ENCODE measurements at places on chromosomes 1 and 21.

GRCh38 chr1:203291201-203292096 lies 13.9 kb upstream of the BTG2 start:
- DNase-seq: no peak

DNA sequence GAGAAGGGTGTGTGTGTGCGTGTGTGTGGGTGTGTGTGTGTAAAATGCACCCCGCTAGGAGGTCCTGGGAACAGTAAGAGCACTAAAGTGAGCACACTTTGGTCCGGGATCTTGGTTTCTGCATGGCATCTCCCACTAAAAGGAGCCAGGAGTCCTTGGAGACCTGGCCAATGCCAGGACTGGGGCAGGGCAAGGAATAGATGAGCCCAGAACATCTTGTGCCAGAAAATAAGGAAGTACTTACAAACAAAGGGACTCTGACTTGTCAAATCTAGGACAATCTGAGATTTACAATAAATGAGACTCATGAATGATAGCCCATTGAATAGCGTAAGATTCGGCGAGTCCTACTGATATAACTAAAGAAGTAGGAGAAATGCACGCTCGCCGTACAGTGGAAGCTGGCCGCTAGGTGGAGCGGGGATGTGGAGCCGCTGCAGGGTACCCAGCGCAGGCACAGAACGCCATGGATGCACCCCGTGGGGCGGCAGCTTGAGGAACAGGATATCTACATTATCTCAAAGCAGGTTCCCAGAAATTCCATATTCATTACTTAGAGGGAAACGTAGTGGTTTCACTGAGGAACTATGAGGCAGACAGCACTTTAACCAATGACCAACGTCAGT lies 7.1 kb downstream of the SLC37A1 start:
- DNase-seq: no peak

GRCh38 chr1:85349224-85349623 lies 72.8 kb upstream of the BCL10 start:
- no peak for DNase-seq

GRCh38 chr1:199041173-199041914 lies 402.5 kb downstream of the PTPRC start:
- no peak for DNase-seq

DNA sequence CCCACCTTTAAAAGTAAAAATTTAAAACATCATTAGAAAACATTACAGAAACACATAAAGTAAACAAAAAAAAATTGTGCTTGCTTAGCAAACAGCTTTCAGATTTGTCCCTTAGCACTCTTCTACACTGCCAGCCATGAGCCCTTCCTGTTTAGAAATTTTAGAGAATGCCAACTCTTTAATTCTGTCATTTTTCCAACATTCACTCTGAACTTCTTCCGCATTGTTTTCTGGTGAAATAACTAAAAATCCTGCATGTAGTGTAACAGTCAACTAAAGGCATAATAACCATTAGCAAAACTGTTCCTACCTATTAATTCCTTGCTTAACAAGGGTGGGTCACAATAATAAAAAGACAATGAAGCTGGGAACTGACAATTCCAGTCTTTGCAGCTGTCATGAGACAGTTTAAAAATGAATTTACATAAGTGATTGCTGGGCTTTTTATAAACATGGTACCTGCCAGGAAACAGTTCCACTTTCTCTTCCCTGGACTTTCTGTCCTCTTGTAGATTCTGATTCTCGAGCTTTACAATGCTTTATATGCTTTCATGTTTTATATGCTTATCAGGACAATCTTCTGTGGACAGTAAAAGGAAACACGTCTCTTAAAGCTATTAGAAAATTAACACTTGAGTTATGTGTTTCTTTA lies 19.0 kb downstream of the GNG12 start:
- DNase-seq: no peak

DNA sequence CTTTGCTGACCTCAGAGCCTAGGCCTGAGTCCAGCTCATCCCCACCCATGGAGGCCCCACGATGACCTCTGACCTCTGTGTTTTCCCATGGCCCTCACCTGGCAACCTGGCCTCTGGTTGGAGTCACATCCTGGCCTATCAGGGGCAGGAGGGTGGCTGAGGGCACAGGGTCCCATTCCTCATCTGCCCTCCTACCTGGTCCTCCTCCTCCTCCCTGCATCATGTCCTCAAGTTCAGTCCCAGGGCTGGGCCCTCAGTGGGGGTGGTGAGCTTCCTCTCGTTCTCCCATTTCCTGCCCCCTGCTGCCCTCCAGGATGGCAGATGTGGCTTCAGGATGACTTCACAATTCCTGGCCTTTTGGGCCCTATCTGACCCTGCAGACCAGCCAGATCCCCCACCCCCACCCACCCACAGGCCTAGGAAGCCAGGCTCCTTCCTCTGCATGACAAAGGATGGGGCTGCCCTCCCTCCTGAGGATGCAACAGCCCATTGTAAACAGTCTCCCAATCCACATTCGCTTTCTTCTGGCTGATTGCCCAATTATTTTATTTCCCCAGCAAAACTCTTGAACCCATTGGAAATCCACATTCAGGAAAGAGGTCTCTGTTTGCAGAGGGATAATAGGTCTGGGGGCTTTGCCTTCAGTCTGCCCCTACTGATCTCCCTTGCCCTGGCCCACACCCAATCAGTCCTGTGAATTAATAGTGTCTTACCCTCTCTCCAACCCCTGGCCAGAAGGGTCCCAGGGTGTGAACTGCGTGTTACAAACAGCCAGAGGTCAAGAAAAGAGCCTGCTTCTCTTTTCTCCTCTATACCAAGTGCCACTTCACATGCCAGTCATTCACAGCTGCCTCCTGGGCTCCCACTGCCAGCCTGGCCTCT lies 10.3 kb upstream of the LEFTY1 start:
- no peak for DNase-seq

GRCh38 chr1:193111641-193112090 lies 6.5 kb upstream of the GLRX2 start:
- DNase-seq: no peak

GRCh38 chr1:212596798-212597197 lies 11.8 kb upstream of the ATF3 start:
- no peak for DNase-seq

DNA sequence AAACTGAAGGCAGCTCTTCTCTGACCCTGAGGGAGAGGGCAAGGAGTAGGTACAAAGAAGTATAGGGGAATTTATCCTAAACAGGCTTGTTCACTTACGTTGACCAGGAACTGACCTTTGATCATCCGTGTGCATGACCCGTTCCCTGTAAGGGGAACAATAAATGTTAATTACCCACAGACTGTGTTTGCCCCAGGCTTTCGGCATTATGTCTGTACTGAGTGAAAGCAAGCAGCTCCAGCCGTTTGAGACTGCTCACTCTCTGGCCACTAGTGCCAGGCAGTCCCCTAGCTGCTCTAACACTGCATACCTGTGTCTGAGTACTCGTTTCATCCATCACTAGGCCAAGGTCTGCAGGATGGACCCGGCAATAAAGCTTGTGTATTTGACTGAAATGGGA lies 1365.3 kb downstream of the NCAM2 start:
- DNase-seq: no peak

DNA sequence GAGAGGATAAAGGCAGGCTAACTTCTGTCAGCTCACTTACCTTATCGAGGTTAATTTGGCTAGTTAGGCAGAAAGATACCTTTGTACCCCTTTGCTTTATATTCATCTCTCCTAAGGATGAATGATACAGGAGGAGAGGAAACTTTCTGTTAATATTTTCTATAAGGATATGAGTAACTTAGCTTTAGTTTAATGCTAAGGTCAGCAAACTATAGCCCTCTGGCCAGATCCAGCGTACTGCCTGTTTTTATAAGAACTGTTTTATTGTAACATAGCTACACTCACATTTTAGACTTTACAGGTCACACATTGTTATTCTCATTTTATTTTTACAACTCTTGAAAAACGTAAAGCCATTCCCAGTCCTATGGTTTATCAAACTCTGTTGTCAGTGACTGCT lies 18.1 kb downstream of the DHX9 start:
- DNase-seq: no peak

DNA sequence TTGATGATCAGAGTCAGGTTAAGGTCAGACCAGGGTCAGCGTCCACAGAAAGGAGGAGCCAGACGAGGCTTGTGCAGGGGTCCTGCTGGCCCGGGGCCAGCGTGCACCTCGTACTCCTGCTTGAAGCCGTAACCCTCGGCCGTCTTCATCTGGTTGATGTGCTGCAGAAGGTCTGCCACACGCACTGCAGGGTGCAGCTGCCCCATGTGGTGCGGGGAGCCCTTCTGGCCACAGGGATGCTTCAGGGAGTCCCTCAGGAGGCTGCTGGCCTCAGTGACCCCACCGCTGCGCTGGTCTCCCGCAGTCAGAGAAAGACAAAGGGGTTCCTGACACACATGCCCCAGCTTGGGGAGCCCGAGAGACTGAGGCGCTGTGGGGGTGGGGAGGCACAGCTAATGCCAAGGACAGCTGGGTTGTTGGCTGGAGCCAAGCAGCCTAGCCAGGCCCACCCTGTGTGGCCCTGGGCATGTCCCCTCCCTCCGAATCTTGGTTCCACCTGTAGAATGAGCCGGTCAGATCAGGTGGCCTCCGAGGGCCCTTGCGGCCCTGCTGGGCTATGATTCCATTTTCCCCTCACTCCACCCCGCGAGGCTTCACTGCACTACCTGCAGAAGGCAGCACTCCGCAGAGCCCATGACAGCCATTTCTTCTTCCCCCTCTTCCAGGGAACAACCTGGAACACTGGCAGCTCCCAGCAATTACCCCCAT lies 251.9 kb downstream of the PTPRU start:
- DNase-seq: no peak

DNA sequence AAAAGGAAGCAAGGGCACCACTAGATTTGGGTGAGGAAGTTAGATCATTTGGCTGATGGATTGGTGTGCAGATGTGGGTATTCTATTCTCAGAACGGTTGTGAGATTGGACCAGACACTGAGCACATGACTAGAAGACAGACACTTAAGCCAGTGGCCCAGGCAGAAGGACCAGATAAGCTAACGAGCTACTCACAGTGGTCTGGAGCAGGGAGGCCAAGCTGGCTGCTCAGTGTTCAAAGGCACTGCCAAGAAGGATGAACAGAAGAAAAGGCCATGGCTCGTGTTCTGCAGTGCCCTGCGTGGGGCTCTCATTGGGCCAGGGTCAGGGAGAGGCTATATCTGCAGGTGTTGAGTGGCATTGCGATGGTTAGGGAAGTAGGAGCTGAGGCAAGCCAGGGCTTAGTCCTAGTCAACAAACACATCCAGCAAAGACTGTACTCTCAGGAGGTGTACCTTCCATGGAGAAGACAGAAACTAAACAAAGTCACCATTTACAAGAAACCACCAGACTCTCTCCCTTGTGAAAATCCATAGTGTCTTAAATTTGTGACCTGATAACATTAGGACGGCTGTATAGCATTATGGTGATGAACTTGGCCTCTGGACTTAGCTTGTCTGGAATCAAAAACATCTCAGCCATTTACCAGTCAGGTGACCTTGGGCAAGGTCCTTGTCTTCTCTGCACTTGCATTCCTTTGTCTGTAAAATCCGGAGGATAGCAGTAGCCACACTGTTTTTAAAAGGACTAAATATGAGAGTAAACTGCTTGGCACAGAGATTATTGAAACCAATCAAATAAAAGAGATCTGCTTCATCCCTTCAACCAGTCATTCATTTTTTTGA lies 274.5 kb downstream of the SIPA1L2 start:
- no peak for DNase-seq

DNA sequence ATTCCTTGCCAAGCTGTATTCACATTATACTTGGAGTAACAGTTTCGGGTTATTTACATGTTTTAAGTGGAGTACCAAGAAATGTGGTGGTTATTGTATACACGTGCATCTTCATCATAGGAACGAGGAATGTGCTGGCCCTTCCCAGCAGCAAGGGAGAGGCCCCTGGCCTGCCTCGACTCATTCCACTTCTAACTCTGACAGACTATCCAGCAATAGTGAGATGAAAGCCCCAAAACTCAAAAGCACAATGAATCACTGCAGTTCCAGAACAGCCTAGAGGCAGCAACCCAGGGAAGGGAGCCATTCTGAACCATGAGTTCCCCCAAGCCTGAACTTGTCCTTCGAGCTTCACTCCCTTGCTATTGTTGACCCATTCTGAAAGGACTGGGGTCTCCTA lies 23.1 kb downstream of the FAM89A start:
- DNase-seq: no peak

DNA sequence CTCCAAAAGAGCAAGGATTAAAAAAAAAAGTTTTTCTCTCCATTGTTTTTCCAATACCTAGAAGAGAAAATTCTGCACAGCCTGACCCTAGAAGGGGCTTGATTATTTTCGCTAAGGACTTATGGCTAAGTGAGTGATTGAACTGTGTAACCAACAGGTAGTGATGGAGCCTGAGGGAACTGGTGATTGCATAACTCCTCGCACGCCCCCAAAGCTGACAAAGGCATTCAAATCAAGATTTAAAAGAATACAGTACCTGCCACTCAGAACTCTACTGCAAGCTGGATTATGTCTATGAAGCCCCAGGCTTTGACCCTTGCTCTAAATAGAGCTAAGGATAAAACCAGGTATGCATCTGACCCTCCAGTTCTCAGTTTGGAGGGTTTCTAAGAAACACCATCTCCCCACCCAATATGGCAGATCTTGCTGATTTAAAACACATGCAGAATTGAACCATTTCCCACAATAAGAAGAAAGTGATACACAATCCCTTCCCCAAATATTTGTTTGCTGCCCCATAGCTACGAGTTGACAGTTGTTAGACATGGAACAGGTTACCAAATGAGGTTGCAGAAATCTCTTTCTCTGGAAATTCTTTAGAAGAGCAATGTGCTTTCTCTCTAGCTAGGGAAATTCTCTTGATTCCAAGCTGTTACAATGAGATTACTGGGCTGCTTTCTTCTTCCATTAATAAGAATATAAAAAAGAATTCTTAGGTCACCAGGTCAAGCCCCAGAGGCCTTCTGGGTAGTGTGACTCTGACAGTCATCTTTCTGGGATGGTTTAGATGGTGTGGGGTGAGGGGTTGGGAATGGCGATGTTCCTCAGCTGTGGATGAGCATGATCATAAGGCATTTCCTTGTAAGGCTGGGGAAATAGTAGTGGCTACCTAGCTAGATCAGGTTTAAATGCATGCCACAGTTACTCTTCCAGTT lies 35.1 kb downstream of the FGGY start:
- no peak for DNase-seq

GRCh38 chr1:11855430-11855829 lies 3.3 kb downstream of the NPPB start:
- DNase-seq: no peak

- DNase-seq: no peak
Measured at GRCh38 chr1:54186056-54186455, 13.8 kb downstream of the CYB5RL start.

- DNase-seq: peak; percentile 79
Measured at GRCh38 chr1:182671750-182672486, 12.5 kb downstream of the RGS8 start.

DNA sequence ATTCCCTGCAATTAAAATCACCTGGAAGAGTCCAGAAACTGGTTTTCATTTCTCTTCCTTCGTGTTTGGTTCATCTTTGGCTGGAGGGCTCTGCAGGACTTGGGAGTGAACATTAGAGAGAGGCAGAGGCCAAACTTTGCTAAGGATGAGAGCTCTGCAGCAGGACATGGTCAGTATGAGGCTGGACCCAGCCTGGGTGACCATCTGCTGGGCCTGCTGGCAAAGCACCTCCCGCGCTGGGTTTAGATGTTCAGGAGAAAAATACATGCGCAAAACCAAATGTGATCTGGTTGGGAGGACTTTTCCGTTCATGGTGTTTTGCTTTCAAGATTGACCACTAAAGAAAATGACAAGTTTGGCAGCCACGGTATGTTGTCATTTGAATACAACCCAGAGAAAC lies 15.9 kb downstream of the KAZN start:
- DNase-seq: no peak

- DNase-seq: no peak
Measured at GRCh38 chr1:39562886-39563285, 13.7 kb downstream of the PABPC4 start.

GRCh38 chr1:58704616-58705021 lies 4.8 kb upstream of the MYSM1 start:
- no peak for DNase-seq

GRCh38 chr1:173418107-173418985 lies 58.8 kb upstream of the PRDX6 start:
- DNase-seq: no peak
